Stimulated activated CD8-positive, alpha-beta memory T cell treated with anti-CD3 and anti-CD28 coated beads, Interleukin-4, amount 100 ng/mL, for 1 hour (primary cell): ENCODE measurements at places on chromosomes 1 and 21.
A peak's percentile ranks its signal among the peaks of the same experiment; 100 is the strongest.

GRCh38 chr1:161305867-161306519 lies 3.8 kb downstream of the MPZ start:
- peak; percentile 74 for DNase-seq

DNA sequence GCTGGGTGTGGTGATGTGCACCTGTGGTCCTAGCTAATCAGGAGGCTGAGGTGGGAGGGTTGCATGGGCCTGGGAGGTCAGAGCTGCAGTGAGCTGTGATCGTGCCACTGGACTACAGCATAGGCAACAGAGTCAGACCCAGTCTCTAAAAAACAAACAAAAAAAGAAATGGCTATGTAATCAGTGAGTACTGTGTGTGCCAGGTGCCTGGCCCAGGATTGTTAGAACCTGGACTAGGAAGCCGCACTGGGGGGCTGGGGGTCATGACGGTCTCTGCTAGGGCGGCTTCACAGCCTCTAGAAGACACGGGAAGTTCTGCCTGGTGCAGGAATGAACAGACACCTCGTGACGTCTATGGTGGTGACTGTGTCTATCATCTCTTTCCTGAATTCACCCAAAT lies 8.5 kb downstream of the TMEM9 start:
- no peak for DNase-seq

DNA sequence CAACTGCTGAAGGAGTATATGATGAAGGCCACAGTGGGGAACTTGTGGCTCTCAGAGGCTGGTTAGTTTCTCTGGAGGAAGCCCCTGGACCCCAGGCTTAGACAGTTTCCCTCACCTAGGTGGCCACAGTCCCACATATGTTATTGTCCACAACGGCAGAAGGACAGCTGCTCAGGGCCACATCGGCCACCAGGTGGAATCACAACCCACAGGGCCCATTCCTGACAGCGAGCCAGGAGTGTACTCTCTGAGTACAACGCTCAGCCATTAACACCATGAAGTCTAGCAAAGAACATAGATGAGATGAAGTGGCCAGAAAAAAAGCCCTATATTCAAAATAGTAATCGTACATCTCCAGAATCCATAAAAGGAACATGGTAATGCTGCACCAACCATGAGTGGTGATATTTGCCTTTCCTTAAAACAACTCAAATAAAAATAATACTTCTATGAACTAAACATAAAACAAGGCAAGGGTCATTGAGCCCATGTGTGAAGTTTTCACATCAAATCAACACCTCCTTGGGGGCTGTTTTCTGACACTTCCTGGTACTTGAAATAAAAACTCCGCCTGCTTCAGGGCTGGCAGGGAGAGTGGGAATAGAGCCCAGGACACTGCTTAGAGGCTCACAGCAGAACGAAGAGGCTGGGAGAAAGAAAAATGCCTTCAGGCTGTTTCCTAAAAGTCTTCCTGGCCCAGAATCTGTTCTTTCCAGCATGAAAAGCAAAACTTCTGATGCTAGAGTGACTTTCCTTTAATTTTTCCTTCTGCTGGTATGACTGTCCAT lies 383.3 kb downstream of the HHAT start:
- DNase-seq, result no peak

GRCh38 chr1:19582318-19582717 lies 61.8 kb upstream of the NBL1 start:
- DNase-seq, result peak; percentile 53

- no peak for DNase-seq
Measured at GRCh38 chr1:60402816-60403215, 329.2 kb upstream of the C1orf87 start.

DNA sequence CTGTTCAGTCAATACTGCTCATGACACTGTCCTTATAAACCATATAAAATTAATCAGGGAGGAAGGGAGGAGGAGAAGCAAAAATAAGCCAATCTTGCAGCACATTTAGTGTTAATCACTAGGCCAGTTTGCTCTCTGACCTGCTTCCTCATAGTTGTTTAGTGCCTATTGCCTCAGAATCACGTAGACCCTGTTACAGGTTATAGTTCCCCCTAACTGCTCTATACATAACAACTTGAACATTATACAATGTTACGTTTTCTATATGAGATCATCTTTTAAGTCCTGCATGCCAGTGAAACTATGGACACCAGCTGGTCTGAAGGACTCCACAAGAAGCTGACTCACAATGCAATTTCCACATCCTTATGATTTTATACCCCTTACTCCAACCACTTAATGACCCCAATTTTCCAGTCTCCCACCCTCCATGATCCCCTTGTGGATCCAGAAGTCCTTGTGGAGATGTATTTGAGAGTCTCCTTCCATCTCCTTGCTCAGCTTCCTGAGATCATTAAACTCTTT lies 34.9 kb upstream of the TACSTD2 start:
- DNase-seq, result no peak

DNA sequence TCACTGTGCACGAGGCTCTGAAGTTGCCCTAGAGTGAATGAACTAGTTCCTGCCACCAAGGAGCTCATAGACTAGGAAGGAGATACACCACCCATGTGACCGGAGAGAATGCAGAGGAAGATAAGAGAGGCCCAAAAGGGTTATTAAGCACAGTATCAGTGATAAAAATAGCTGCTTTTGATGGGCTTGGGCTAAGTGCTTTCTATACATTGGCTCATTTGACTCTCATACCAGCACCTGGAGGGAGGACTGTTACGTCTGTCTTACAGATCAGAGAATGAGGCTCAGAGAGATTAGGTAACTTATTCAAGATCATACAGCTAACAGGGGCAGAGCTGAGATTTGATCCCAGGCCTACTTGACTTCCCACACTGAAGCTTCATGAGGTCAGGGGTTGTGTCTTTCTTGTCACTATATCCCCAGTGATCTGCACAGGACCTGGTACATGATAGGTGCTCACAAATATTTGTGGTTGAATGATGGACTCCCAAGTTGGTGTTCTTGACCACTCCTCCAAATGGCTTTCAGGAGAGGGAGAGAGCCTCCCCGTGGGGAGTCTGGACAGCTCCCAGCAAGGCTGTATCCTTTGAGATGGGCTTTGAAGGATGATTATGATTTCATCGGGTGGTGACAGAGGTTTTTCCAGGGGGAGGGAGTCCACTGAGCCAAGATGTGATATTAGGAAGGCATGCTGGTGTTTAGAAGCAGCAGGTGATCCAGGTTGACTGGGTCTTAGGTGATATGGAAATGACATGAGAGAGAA lies 14.4 kb downstream of the PPFIA4 start:
- no peak for DNase-seq

DNA sequence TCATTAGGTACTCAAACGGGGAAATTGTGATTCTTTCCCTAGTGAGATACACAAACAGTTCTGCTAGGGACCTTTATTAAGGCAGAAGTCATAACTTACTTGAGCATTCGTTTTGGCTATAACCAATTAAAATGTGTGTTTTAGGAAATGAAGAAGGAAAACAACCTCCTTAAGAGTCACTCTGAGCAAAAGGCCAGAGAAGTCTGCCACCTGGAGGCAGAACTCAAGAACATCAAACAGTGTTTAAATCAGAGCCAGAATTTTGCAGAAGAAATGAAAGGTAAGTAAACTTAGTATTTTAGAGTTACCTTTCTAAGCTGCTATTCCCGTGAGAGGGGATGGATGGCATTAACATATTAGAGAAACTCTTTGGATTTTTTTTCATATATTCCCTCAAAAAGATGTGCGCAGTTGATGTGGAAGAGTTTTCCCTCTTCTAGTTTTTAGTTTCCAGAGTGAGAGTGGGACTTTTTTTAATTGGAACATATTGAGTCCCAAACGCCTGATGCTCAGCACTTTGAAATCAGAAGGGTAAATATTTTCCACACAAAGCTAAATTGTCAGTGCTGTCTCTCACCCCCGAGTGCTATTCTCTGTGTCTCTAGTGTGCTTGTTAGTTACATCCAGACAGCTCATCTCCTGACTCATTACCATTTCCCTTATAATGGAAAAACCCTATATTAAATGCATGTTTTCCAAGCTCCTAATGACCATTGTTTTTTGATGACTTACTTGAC lies 34.9 kb downstream of the CENPF start:
- DNase-seq, result no peak

- DNase-seq, result no peak
Measured at GRCh38 chr1:6603238-6603914, 707 bp upstream of the KLHL21 start.

GRCh38 chr1:95222629-95223028 lies 11.4 kb upstream of the RWDD3 start:
- DNase-seq, result no peak

DNA sequence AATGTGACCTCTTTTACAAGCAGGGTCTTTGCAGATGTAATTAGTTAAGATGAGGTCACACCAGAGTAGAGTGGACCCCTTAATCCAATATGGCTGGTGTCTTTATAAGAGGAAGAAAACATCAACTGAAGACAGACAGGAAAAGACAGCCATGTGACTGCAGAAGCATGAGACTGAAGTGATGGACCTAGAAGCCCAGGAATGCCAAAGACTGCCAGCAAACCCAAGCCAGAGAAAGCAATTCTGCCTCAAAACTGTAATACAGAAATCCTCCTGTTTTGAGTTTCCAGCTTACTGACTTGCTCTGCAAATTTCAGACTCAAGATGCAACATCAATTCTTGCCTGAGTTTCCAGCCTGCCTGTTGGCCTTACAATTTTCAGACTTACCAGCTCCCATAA lies 17.3 kb downstream of the ENAH start:
- DNase-seq, result no peak

- DNase-seq, result no peak
Measured at GRCh38 chr1:115814685-115815398, 26.1 kb downstream of the NHLH2 start.
